ENCODE measurements at places on chromosomes 11 and 22.

DNA sequence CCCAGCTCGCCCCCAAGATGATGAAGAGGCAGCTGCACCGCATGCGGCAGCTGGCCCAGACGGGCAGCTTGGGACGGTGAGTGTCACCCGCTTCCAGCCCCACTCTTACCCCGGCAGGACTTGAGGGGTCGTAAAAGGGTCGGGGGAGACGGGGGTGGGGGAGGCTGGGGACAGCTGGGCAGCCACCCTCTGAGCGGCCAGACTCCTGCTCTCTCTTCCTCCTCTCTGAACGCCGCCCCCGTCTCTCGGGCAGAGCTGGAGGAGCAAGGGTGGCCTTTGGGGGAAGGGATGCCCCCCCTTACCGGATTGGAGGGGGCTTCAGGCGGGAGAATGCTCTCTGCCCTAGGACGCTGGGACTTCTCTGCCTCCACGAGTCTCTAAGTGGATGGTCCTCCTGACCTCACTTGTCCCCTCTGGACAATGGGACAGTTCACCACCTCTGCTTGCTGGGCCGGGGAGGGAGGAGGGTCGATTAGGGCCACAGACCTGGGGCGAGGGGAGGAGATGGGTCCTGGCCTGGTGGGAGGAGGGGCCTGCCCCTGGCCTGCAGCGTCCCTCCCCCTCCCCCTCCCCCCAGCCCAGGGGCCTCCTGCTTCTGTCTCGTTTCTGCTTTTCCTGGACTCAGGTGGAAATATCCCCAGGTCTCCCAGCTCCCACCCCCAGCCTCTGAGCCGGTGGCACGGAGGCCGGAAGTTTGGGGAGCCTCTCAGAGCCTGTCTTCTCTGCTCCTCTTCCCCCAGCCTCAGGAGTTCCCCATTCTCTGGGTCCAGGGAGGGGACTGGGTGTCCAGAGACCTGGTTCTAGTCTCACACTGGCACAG lies 512 bp downstream of the SH3BP1 start:
- peaks cover 8% of the 10 kb centered on the region for H3K4me1 ChIP-seq
- H3K27ac ChIP-seq = peak overlapping the region; percentile 79
- peaks cover 39% of the 10 kb centered on the region for H3K36me3 ChIP-seq
- DNase-seq = peak; percentile 55

- H3K36me3 ChIP-seq = no peaks in the 10 kb centered on the region
- H3K4me3 ChIP-seq = no peak overlapping the region
- no peaks in the 10 kb centered on the region for H3K27me3 ChIP-seq
- H3K4me1 ChIP-seq = no peaks in the 10 kb centered on the region
- no peak overlapping the region for H3K27ac ChIP-seq
Measured at GRCh38 chr11:64152841-64153691, 12.8 kb downstream of the MACROD1 start.

- no peak overlapping the region for H3K4me3 ChIP-seq
- H3K4me1 ChIP-seq = peaks cover under 1% of the 10 kb centered on the region
- no peak for DNase-seq
- H3K27me3 ChIP-seq = no peaks in the 10 kb centered on the region
Measured at GRCh38 chr22:47054231-47055072, 292.0 kb downstream of the TBC1D22A start.

DNA sequence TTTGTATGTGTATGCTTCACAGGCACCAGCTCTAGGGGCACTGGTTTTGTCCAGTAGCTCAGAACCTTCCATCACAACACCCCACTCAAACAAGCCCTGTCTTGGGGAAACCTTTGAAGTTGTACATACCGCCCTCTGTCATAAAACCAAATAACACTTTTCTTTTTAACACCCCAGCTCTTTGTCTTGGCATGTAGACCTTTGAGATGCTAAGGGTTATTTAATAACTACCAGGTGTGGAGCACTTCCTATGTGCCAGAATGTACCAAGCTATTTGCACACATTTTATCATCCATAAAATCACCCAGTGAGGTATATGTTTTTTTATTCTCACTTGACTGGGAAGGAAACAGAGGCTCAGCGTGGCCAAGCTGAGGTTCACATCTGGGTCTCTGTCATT lies 50.6 kb downstream of the CYB5R2 start:
- no peaks in the 10 kb centered on the region for H3K27me3 ChIP-seq
- no peak overlapping the region for H3K4me3 ChIP-seq
- DNase-seq = no peak

GRCh38 chr11:8006349-8006977 lies 19.3 kb downstream of the EIF3F start:
- no peak overlapping the region for H3K4me3 ChIP-seq
- H3K27me3 ChIP-seq = no peaks in the 10 kb centered on the region
- no peaks in the 10 kb centered on the region for H3K4me1 ChIP-seq
- no peak overlapping the region for H3K27ac ChIP-seq
- no peaks in the 10 kb centered on the region for H3K36me3 ChIP-seq

- no peak overlapping the region for H3K4me3 ChIP-seq
- peaks cover 25% of the 10 kb centered on the region for H3K4me1 ChIP-seq
- DNase-seq = no peak
Measured at GRCh38 chr11:101870510-101870909, 44.3 kb upstream of the CEP126 start.

DNA sequence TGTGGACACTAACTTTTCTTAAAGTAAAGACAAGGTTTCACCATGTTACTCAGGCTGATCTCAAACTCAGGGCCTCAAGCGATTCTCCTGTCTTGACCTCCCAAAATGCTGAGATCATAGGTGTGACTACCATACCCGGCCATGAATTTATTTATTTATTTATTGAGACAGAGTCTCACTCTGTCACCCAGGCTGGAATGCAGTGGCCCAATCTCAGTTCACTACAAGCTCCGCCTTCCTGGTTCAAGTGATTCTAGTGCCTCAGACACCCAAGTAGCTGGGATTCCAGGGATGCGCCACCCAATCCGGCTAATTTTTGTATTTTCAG lies 29.7 kb upstream of the PCF11 start:
- H3K36me3 ChIP-seq = no peaks in the 10 kb centered on the region
- H3K4me3 ChIP-seq = no peak overlapping the region
- no peak for DNase-seq
- H3K4me1 ChIP-seq = no peaks in the 10 kb centered on the region
- H3K27ac ChIP-seq = no peak overlapping the region
- no peaks in the 10 kb centered on the region for H3K27me3 ChIP-seq

DNA sequence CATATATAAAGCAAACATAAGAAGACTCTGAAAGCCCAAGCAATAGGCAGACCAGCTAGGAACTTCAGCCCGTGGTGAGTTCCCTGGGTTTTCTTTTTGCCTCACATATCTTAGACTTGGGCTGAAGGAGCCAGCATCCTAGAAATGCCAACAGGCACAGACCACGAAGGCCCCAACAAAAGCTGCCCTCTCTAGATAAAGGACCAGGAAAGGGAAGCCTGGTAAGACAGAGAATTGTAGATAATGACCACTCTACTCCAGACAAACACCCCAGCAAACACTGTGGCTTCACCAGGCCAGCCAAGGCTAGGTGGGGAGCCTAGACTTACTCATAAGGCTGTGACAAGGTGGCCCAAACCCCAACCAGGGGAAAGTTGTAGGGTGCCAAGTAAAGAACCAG lies 11.2 kb downstream of the GAL start:
- no peak overlapping the region for H3K27ac ChIP-seq
- H3K27me3 ChIP-seq = no peaks in the 10 kb centered on the region
- no peak for DNase-seq
- H3K36me3 ChIP-seq = no peaks in the 10 kb centered on the region
- H3K4me1 ChIP-seq = no peaks in the 10 kb centered on the region
- no peak overlapping the region for H3K4me3 ChIP-seq

GRCh38 chr11:109808569-109808968 lies 284.6 kb upstream of the ZC3H12C start:
- no peak overlapping the region for H3K4me3 ChIP-seq
- no peaks in the 10 kb centered on the region for H3K36me3 ChIP-seq
- H3K27me3 ChIP-seq = no peaks in the 10 kb centered on the region
- H3K4me1 ChIP-seq = no peaks in the 10 kb centered on the region

GRCh38 chr11:124673333-124674167 lies at the start of the genes SIAE and SPA17:
Gene SIAE, minus strand, starts transcription at chr11:124673739. Its CDS starts 31 bp downstream, at chr11:124673708.
Gene SPA17, plus strand, starts transcription at chr11:124673904. Its CDS starts 1,361 bp downstream, at chr11:124675265.
- peak; percentile 94 for DNase-seq
- H3K27ac ChIP-seq = peak within 1 kb of the TSS; percentile 27
- H3K27me3 ChIP-seq = no peaks in the 10 kb centered on the region
- H3K4me1 ChIP-seq = peaks cover 12% of the 10 kb centered on the region

- peaks cover 39% of the 10 kb centered on the region for H3K36me3 ChIP-seq
- H3K4me1 ChIP-seq = peaks cover 11% of the 10 kb centered on the region
- no peaks in the 10 kb centered on the region for H3K27me3 ChIP-seq
- no peak overlapping the region for H3K4me3 ChIP-seq
- DNase-seq = peak; percentile 93
- peak overlapping the region; percentile 66 for H3K27ac ChIP-seq
Measured at GRCh38 chr22:29821291-29822016, 16.6 kb downstream of the ASCC2 start.

DNA sequence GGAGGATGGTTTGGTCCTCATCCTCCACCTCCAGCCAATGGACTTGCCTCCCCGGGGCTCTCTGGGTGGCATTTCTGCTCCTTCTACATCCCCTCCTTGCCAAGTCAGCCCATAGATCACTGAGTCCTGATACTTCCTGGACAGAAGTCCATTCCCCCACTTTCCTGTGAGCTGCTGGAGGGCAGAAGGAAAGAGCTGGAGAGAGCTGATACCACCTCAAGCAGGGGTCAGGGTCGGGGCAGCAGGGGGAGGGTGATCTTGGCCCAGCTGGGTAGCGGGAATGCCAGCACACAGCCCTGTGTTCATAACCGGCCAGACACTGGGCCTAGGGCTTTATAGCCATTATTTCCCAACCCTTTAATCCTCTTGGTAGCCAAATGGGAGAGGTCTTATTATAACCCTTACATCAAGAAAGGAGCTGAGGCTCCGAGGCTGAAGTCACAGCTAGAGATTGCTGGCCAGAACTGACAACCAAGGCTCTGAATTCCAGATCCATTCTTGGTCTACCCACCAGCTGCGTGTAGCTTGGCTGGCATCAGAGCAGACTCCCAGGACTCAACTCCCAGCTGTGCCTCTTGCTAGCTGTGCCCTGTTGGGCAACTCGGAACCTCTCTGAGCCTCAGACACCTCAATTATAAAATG lies 39.9 kb downstream of the CD6 start:
- peaks cover 10% of the 10 kb centered on the region for H3K27me3 ChIP-seq
- H3K36me3 ChIP-seq = no peaks in the 10 kb centered on the region

- peaks cover 89% of the 10 kb centered on the region for H3K4me1 ChIP-seq
- H3K27ac ChIP-seq = peak overlapping the region; percentile 100
- no peaks in the 10 kb centered on the region for H3K27me3 ChIP-seq
- no peak overlapping the region for H3K4me3 ChIP-seq
- peaks cover 87% of the 10 kb centered on the region for H3K36me3 ChIP-seq
Measured at GRCh38 chr22:36334081-36334820, 53.5 kb downstream of the MYH9 start.

- no peaks in the 10 kb centered on the region for H3K27me3 ChIP-seq
- no peak overlapping the region for H3K4me3 ChIP-seq
- no peak overlapping the region for H3K27ac ChIP-seq
- H3K36me3 ChIP-seq = no peaks in the 10 kb centered on the region
- no peaks in the 10 kb centered on the region for H3K4me1 ChIP-seq
Measured at GRCh38 chr11:46733234-46733633, 14.2 kb downstream of the F2 start.

DNA sequence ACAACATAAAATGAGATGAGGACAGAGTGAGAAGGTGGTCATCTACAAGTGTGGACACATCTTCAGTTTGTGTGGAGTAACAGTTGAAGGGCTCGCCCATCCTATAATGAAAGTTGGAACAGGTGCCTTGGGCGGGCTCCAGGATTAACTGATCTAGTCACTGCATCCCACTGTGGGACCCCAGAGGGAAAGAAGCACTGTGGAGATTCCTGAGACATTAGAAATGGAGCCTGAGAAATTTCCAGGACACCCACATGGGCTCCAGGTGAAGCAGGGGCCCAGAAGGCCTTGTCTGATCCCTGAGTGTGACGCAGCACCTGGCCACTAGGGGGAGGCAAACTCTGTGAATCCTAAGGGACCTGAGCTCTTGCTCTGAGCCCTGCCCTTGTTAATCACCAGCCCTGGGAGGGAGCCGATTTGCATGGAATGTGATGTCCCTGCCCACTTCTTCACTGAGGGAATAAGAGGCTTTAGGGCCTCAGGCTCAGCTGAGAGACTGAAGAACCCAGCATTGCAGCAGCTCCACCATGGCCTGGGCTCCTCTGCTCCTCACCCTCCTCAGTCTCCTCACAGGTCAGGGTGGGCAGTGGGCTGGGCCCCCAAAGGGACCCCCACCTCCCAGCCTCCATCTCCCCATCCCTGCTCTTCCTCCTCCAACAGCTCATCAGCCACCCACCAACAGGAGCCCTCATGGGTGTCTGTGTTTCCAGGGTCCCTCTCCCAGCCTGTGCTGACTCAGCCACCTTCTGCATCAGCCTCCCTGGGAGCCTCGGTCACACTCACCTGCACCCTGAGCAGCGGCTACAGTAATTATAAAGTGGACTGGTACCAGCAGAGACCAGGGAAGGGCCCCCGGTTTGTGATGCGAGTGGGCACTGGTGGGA lies 98.4 kb downstream of the VPREB1 start:
- H3K4me1 ChIP-seq = no peaks in the 10 kb centered on the region
- no peak overlapping the region for H3K27ac ChIP-seq
- no peaks in the 10 kb centered on the region for H3K36me3 ChIP-seq

DNA sequence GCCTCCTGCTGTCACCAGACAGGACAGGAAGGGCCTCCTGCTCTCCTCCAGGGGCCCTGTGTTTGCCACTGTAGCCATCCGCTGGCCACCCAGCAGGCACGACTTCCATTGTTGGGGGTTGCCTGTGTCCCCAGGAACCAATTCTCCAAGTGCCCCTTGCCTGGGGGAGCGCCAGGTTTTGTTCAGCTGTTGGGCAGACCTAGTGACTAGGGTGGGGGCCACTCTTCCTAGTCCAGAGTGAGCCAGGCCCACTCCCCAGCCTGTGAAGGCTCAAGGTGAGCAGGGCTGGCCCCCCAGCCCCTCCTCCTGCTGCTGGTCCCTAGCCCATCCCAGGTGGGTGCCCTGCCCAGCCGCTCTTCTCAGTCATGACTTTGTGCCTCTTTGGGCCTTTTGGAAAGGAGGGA lies 30.9 kb downstream of the OSBPL5 start:
- H3K4me1 ChIP-seq = peaks cover 5% of the 10 kb centered on the region
- DNase-seq = peak; percentile 49

DNA sequence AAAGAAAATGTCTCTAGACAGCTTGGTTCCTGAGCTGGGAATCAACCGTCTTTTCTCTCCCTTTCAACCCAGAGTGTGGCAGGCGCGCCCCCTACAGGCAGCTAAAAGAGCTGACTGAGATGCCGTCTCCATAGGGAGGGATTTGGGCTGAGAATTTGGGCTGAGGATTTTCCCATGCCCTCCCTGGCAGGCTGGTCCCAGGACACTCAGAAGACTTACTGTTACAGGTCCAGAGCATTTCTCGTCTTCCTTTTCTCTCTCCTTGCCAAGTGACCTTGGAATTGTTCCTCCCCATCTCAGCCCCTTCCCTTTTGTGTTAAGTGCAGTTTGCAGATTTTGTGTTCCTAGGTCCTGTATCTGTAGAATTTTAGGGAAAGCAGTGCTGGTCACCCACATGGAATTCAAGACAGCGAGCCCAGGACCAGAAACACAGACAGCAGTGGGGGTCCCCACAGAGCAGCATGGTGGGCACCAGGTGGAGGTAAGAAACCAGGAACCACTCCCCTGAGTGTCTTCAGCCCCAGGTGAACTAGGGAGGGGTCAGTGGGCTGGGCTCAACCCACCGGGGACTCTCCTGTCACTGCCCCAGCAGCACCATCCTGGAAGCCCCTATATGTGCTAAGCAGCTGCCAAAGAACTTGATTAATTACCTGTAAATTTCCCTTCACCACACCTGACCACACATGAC lies 9.9 kb upstream of the IGLL5 start:
- no peak overlapping the region for H3K27ac ChIP-seq
- no peak overlapping the region for H3K4me3 ChIP-seq
- no peaks in the 10 kb centered on the region for H3K4me1 ChIP-seq
- H3K27me3 ChIP-seq = no peaks in the 10 kb centered on the region
- no peak for DNase-seq
